ENCODE measurements at places on chromosomes 3 and 15. TPM values are rescaled to one million over a fixed set of nuclear protein-coding genes. Genes with fewer than 3 reads are reported as not detected.

The SPESP1 gene
- total RNA-seq: 4.0 TPM

- no peak for DNase-seq
Measured at GRCh38 chr15:51579012-51579411, 43.6 kb downstream of the DMXL2 start.

DNA sequence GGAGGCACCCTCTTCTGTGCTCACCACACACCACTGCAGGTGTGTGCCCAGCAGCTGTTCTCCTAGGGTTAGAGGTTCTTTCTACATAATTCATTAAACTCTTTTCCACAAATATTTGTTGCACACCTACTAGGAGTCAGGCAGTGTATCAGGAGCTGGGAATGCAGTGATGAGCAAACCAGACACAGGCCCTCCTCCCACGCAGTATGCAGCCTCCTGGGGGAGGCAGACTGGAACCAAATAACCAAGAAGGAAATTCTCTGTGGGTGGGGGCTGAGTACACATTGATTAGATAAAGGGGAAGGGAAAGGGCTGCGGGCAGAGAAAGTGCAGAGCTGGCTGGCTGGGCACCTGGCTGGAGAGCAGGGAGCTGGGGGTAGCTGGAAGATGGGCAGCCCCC is 18.5 kb upstream of the C3orf22 start:
- no peak for DNase-seq

The CA12 gene
- total RNA-seq: 2.0 TPM

DNA sequence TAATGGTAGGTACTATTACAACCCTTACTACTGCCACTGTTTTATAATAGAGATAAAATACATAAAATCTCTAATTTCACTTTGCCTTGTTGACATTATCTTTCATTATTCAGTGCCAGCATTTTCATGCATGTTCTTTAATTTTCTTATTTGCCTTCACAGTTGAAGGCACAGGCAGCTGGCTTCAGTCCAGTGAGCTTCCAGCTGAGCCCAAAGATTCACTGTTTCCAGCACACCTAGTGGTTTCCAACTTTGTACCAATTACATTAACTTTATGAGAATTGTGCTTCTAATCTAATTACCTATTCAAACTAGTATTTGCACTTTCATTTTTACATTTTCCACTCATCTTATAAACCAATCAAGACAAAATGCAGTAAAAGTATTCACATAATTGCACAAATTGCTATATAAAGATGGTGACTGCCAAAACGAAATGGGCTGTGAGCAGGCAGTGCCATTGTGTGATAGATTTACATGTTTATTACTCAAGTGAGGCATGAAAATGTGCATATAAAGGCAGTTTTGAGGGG is 228.3 kb downstream of the MFSD1 start:
- DNase-seq: no peak

DNA sequence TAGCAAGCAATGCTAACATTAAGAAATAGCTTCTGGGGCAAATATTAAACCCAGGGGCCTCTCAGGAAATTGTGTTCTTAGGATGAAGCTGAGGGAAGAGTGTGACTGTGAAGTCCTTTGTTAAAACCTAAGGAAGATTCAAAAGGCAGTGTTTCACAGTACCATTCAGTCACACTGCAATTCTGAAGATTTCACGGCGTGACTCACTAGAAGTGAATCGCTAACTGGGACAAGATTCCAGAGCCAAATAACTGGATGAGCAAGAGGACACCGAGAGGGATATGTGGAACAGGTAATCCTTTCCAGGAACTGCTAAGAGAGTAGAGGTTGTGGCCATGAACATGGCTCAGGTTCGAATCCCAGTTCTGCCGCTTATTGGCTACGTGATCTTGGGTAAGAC is 61.8 kb upstream of the SMAD3 start:
- no peak for DNase-seq

GRCh38 chr3:72634128-72634527 is 214.1 kb downstream of the SHQ1 start:
- no peak for DNase-seq

DNA sequence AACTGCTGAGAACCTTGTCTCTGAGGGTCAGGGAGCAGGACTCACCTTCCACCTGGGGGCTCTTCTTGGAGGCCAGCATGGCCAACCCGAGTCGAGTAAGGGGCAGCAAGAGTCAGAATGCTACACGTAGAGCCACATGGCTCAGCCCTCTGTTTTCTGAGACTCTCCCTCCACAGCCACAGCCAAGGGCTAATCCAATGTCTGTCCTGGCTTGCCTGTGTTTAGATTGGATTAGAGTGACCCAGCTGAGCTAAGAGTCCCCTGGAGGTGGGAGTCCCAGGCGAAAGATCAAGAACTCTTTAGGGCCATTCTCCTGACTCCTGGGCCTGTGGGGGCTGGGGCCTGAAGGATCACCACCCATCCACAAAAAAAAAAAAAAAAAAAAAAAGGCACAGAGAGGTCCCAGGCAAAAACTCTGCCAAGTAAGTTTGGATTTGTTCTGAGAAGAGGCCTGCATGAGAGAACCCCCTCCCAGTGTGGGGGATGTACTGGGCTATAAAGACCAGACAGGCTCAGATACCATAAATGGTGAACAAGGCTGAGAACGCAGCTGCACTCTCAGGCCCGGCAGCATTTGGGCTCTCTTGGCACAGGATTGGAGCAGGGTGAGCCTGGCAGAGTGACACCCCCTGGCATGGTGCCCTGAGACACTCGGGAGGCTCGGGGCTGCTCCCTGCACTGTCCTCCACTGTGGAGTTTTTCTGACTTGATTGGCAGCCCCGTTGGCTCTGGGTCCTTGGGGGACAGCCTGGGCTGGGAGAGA is 88.0 kb upstream of the OSBPL11 start:
- DNase-seq: no peak

DNA sequence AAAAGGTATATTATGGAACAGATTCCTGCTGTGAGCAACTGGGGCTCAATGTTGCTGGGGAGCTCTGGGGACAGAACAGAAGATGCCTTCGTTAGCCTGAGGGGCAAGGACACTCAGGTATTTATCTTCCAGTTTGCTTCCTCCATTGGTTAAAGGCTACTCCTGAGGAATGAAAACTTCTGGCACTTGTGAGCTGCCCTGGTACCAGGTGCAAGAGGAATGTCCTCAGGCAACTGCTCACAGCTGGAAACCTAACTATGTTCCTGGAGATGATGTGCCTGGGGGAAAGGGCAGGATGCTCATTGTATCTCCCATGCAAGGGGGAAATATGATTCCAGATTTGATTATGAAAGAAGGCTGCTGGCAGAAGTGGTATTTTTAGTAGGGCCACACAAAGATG is 54.0 kb upstream of the BBX start:
- DNase-seq: no peak

The RTP4 gene
- 0.99 TPM for total RNA-seq

The MB21D2 gene
- total RNA-seq: 9.8 TPM

DNA sequence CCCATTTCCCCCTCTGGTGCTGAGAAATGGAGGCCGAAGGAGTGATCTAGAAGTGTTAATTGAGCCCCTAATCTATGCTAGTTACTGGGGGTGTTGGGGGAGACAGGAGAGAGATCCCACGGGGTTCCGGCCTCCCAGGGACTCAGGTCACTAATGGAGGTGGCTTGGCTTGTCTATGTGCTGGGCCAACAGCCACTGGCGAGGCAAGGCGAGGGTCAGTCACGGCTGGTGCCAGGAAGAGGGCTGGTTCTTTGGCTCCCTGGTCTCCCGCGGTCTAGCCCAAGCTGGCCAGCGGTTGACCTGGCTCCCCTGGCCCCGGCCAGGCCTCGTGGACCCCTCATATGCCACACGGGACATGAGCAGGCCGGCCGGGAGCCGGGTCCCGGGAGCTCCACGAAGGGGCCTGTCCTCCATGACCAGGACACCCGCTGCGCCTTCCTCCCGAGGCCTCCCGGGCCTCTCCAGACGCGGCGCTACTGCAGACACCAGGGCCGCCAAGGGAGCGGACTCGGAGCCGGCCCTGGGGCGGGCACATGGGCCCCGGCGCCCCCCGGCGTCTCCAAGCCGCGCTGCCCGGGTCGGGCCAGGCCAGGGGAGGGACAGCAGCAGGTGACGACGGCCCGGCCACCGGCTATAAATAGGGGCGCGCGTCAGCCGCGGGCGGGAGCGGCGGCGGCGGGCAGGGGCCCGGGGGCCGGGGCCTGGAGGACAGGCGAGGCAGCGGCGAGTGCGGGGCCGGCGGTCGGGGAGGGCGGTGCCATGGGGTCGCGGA is at the start of gene ALPK3:
Gene ALPK3, plus strand, starts transcription at position 663 of the 772 bp plus-strand sequence. Its CDS starts 97 bp downstream, at position 760.
- no peak for DNase-seq

GRCh38 chr3:39937874-39938273 is 128.5 kb downstream of the MYRIP start:
- DNase-seq: no peak

GRCh38 chr3:173584838-173585831 is 187.6 kb downstream of the NLGN1 start:
- DNase-seq: peak; percentile 24

The GOLGA8S gene
- total RNA-seq: 0.04 TPM

DNA sequence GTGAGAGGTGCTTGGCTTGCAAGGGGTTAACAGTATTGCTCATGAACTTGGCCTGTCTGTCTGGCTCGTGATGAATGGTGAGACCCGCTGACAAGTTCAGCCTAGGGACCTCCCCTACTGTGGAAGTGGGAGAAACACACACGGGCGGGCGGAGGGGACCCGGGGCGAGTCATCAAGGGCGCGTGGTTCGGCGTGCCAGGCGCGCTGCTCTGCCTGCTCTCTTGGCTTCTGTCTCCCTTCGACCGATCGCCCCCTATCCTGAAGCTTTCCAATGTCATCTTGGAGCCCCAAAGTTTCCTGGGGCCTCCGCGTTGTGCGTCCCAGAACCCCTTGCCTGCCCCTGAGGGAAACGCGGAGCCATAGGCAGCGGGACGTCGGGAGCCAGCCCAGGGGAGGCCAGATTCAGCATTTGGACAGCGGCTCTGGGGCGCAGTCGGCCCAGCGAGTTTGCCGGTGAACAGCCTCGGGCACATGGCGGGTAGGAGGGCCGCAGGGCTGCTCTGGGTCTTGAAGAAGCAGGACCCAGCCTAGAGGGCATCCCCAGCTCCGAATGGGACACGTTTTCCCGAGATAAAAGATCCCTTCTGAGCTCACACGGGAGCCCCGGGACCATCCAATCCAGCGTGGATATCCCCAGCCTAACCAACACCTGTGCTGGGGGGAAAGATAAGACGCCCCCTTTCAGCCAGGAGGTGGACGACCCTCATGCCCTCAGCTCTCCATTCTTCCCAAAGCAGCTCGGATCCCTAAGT is 27.0 kb upstream of the POLG start:
- DNase-seq: peak; percentile 24

- no peak for DNase-seq
Measured at GRCh38 chr3:197234947-197235914, 63.2 kb downstream of the DLG1 start.

Data from pulmonary artery endothelial cell (primary cell).